NCI-H187 (cell line): ENCODE measurements at places on chromosomes 1 and 21.

DNA sequence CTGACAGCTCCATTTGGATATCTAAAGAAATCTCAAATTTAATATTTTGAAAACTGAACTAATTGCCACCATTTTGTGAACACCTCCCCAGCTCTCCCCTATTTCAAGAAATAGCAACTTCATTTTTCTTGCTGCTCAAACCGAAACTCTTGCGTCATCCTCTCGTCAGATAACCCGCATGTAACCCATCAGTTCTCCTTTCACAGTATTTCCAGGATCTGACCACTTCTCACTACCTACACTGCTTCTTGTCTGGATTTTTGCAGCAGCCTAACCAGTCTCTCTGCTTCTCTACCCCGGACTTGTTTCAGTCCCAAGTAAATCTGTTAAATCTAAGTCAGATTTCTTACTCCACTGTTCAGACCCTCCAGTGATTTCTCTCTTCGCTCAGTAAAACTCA lies 75.6 kb downstream of the MTR start:
- no peak for DNase-seq

DNA sequence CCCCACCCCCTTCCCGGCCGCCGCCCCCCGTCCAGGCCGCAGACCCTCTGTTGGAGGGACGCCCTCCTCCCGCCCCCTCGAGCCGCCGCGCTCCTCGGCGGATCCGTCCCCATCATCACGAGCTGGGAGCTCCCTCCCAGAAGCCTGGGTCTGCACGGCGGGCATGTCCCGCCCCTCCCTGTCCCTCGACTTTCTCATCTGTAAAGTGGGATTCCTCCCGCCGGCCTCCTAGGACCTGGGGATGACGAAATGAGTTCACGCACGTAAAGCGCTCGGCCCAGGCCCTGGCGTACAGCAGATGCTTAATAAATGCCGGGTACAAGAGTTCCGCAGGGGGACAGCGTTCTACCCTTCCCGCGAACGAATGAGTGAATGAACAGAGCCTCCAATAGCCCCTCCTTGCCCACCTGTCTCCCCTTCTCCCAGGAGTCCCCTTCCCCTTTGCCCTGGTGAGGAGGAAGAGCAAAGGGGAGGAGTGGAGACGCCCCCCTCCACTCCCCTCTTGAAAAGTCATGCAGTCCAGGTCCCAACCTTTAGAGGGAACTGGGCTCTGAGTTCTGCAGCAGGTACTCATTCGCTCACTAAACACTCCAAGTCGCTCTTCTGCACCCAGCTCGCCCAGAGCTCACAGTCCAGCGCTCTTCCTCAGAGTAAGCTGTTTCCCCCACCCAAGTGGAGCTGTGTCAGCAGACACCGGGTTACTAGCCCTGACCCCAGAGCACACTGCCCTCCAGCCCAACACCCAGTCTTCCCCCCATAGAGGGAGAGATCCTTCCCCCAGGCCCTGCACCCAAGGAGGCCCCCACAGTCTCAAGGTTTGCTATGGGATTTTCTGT lies 16.8 kb downstream of the RAP1GAP start:
- DNase-seq = no peak

GRCh38 chr1:211601982-211602670 lies 23.2 kb upstream of the SLC30A1 start:
- no peak for DNase-seq

DNA sequence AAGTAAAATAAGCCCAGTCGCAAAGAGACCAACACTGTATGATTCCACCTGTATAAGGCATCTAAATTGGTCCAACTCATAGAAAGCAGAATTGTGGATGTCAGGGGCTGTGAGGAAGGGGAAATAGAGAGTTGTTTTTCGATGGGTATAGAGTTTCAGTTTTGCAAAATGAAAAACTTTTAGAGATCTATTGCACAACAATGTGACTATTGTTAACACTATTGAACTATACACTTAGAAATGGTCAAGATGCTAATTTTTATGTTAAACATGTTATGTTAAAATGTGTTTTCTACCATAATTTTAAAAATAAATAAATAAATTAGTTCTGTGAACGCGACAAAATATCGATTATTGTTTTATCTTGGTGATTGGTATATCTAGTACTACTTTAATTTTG lies 192.4 kb downstream of the PTGER3 start:
- DNase-seq = no peak

DNA sequence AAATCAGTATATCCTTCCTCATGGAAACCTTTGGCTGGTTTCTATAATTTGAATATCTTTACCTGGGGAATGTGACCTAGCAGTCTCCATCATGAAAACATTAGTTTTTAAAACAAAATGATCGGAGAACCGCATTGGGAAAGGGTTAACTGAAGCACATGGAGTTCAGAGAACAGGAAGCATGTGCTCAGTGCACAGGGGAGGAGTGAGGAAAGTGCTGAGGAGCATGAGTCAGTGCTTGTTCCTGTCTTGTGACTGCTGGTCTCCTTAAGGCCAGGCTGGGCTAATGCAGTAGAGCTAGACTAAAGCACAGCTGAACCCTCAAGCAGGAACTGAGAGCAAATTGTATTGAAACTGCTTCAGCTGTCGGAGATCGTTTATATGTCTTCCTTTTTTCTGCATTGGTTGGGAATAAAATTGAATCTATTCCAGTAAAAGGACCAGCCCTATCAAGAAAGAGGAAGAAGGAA lies 5.8 kb downstream of the IFI16 start:
- no peak for DNase-seq

GRCh38 chr1:15207829-15208429 lies 39.1 kb upstream of the FHAD1 start:
- DNase-seq = no peak

GRCh38 chr21:32728848-32729247 lies 1.0 kb upstream of the SYNJ1 start:
- DNase-seq = no peak

- no peak for DNase-seq
Measured at GRCh38 chr1:55375617-55376258, 160.6 kb upstream of the USP24 start.

DNA sequence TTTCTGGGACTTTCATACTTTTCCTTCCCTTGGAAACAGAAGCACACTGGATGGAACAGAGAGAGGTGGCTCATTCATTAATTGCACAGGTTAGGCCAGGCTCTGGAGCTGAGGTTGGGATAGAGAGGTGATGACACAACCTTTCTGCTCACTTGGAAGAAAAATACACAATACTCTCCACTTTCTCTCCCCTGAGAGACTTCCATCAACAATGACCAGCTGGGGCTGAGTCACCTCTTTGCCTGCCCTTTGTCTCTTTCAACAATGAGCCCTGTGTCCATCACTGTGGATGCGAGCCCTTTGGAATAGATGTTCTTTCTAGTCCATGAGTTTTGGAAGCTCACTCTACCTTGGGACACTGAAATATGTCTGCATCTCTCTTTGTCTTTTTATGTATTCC lies 43.1 kb downstream of the ATP2B4 start:
- DNase-seq = no peak

- no peak for DNase-seq
Measured at GRCh38 chr1:28246427-28246832, 10.5 kb downstream of the ATP5IF1 start.

- DNase-seq = no peak
Measured at GRCh38 chr1:167121375-167122120, 27.7 kb downstream of the STYXL2 start.

DNA sequence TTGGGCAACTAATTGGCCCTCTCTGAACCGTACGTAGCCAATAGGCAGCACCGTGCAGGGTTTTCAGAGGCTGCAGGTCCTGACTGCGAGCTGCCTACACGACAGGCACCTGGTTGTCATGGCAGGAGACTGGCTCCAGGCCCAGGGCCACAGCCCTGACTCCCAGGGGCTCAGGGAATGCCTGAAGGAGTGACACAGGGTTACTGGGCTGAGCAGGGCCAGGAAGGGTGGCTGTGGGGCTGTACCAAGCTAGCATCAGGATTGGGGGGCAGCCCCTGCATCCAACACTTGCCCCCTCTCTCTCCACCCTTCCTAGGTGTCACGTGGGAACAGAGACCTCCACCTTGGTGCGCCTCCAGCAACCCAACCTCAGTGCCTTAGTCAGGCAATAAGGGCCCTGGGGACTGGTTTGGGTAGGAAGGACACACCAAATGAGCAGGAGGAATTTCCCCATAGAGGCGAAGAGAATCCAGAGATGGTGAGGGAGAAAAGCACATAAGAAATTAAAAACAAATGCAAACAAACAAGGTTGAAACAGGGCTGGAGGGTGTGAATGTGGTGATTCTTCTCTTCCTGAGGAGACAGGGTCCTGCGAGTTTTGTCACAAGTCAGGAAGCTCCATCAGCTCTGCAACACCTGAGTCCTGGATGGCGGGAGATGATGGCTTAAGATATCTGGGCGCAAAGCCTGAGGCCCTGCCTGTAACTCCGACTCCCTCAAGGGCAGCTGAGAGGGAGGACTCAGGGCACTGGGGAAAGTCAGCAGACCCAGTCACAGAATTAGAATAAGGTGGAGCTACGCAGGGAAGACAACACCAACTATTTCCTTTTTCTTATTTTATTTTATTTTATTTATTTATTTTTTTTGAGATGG lies 19.7 kb upstream of the RNU1-4 start:
- no peak for DNase-seq

GRCh38 chr1:4584449-4584848 lies 70.0 kb upstream of the AJAP1 start:
- no peak for DNase-seq

- no peak for DNase-seq
Measured at GRCh38 chr1:31062867-31063380, 2.6 kb downstream of the PUM1 start.

- DNase-seq = no peak
Measured at GRCh38 chr1:183374825-183375224, 43.4 kb downstream of the NMNAT2 start.

DNA sequence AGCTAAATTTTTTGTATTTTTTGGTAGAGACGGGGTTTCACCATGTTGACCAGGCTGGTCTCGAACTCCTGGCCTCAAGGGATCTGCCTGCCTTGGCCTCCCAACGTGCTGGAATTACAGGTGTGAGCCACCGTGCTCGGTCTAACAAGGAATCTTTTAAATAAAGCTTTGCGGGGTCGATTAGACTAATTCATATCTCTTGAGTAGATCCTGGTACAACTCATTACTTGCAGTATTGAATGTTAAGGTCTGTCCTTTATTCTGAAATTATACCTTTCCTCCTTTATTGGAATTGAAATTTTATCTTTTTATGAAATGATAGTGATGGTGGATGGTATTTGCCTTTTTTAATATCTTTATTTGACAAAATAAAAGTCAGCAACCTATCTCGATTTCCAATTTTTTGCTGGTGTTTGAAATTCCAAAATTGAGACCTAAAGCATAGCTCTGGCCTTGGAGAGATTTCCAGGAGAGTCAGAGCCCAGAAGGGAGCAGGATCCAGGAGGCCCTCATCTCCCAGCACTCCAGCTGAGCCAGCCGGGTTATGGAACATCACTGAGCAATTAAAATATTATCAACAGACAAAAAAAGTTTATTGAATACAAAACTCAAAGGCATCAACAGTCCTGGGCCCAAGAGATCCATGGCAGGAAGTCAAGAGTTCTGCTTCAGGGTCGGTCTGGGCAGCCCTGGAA lies 4.7 kb downstream of the S100A2 start:
- no peak for DNase-seq
